ENCODE measurements at places on chromosomes 16 and 17. TPM values are rescaled to one million over a fixed set of nuclear protein-coding genes. Genes with fewer than 3 reads are reported as not detected.

CCL8 gene
- total RNA-seq: not detected

DRC3 gene
- total RNA-seq: 2.2 TPM

ITGA2B gene
- total RNA-seq: 1.7 TPM

ERN2 gene
- total RNA-seq: not detected

GINS3 gene
- total RNA-seq: 21.8 TPM

IRX3 gene
- total RNA-seq: 5.5 TPM

SOCS1 gene
- total RNA-seq: 2.6 TPM

SLC2A4 gene
- 0.27 TPM for total RNA-seq

KRTAP4-3 gene
- not detected for total RNA-seq

SKAP1 gene
- 0.18 TPM for total RNA-seq

ICAM2 gene
- 0.10 TPM for total RNA-seq

All from A549 treated with CORT108297 at 1 μM for 4 hours (cell line).